ENCODE measurements at places on chromosomes 6 and 20.
A peak's percentile ranks its signal among the peaks of the same experiment; 100 is the strongest.

DNA sequence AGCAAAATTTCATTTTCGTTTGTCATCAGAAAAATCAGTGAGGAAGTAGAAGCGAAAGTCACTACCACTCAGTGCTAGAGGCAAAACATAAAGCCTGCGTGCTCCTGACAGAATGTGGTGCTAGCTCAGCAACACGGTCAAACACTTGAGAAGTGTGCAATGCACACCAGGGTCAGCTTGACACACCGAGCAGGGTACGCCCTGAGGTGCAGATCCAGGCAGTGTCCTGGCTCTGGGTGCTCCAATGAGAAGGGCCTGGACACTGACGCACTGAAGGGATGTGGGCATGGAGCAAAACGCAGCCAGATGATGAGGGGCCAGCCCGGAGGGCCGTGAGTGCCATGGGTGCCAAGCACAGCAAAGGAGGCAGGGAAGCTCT, 5.9 kb downstream of the RNASET2 start:
- DNase-seq: no peak

GRCh38 chr6:53834132-53834531, 39.3 kb downstream of the LRRC1 start:
- no peak for DNase-seq

DNA sequence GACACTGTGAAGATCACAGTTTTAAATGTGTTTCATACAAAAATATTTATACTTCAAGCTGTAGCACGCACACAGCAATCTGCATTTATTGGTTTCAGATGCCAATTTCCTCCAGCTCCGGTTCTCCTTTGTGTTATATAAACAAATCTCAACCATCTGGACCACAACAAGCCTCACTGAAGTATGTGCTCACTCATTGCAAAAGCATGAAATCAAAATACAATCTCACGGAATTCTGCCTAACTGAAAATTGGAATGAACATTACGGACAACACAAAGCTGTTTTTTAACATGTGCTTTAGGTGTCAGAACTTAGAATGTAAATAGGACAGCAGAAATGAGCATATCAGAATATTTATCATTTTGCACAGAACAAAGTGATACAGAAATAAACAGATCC, 38.0 kb downstream of the RCAN2 start:
- no peak for DNase-seq

DNA sequence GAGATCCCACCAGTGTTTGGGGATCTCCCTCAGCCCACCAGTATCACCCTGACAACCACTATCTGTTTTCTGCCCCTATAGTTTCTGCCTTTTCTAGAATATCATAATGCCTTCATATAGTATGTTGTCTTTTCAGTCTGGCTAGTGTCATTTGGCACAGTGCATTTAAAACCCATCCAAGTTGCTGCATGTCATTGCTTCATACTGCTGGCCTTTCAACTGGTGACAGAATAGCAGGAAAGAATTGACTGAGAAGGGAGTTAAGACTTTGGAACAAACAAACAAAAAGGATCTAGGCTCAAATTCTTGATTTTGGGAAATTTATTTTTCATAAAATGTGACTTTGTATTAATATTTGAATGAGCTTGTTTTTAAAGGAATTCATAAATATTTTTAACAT, 4.5 kb downstream of the LMBRD1 start:
- no peak for DNase-seq

DNA sequence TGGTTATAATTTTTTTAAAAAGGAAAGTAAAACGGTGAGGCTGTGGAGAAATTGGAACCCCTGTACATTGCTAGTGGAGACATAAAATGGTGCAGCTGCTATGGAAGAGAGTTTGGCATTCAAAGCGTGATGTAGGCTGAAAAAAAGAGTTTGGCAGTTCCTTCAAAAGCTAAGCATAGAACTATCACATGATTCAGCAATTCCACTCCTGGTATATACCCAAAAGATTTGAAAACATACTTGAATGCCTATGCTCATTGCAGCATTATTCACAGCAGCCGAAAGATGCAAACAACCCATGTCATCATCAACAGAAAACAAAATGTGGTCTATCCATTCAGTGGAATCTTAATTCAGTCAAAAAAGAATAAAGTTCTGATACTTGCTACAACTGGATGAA, 4.5 kb upstream of the SGK2 start:
- DNase-seq: no peak

DNA sequence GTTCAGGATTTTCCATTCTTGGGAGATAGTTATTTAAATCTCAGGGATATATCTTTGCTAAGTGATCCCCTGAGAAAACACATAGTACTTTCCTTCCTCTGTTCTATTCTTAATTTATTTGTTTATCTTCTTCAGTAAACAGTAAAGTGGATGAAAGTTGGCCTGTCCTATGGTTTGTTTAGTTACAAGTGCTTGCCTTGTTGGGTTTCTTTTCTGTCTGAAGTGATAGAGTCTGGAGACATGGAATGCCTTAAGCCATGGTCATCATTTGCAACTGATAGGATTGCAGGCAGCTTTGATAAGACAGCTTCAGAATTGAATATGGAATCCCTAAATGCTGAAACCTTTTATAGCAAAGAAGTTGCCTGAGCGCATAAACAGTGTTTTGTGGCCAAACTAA, 4.9 kb downstream of the ADGRG6 start:
- no peak for DNase-seq

GRCh38 chr6:32974541-32975308, 6.3 kb downstream of the BRD2 start:
- DNase-seq: no peak

GRCh38 chr20:62802026-62802712, 2.5 kb upstream of the OGFR start:
- no peak for DNase-seq

DNA sequence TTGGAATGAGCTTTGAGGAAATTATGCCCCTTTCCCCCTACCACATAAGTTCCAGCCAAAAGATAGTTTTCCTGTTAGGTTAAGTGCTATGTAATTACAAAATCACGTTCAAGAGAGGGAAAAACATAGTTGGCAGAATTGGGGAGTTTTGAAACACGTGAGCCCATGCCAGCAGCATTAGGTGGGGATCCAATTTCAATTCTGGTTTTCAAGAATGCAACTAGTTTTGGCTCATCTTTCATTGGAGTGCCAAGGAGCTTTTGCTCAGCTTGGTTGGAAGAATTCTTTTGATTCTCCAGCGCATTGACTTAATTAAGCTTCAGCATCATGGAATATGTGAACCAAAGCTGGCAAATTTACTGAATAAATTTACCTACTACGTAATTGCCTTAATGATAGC, 95.9 kb downstream of the SAMD5 start:
- no peak for DNase-seq

GRCh38 chr6:109760208-109760607, 69.1 kb downstream of the FIG4 start:
- no peak for DNase-seq

- DNase-seq: no peak
Observed at GRCh38 chr6:166497087-166497899, 89.2 kb downstream of the RAMACL start.

DNA sequence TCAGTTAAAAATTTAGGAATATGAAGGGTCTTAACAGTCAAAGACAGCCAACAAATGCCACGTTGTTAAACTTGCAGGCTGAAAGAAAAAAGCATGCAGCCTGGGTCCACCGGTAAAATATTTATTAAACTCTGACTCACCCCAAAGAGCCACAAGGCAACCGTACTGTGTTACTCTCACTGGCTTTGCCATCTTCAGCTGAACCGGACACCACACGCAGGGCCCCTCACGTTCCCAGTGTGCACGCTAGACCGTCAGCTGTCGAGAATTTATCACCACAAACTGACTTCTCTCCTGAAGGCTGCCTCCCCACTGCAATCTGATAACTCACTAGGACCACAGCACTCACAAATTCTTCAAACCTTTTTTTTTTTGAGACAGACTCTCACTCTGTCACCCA, 30.7 kb downstream of the HUS1B start:
- DNase-seq: no peak

GRCh38 chr6:96075826-96076225, 60.1 kb downstream of the FUT9 start:
- no peak for DNase-seq

- DNase-seq: no peak
Observed at GRCh38 chr20:45044084-45044573, 56.8 kb downstream of the KCNS1 start.

GRCh38 chr6:135938576-135939207, 87.2 kb downstream of the PDE7B start:
- peak; percentile 33 for DNase-seq

DNA sequence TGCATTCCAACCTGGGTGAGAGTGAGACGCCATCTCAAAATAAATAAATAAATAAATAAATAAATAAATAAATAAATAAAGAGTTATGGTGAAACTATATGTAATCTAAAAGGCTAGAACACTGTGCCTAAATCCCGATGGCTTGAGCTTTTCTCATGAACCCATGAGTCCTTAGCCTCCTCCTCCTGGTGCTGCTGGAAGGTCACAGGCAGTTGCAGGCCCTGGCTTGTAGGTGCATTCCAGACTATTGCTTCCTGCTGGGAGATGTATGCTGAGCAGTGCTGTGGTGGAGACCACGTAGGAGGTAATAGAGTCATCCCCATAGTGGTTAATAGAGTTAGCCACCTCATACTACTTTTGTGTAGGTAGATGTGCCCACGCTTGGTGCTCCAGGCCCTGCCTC, 12.5 kb downstream of the PTK7 start:
- DNase-seq: no peak

GRCh38 chr20:62543470-62544302, 67.9 kb upstream of the GATA5 start:
- no peak for DNase-seq

Data from heart left ventricle (tissue), 16 donors.